Stimulated activated CD4-positive, alpha-beta T cell treated with anti-CD3 and anti-CD28 coated beads, Interleukin-1b, Interleukin-23, amount 100 ng/mL, for 1 hour (primary cell): ENCODE measurements at places on chromosomes 7 and 10.

DNA sequence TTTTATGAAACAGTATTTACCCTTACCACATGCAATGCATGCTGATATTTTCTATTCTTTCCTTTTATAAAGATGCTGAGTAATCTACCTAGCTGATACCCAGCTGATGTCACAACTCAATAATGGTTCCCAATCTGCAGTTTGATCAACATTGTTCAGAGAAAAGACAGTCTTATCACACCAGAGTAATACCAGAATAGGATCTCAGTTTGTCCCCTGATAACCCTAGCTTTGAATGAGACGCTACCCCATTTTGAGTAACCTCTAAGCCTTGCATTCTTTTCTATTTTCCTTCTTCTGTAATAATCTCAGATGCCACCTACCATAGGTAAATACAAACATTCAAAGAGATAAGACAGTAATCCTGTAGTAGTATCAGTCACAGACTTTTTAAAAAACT lies 99.6 kb upstream of the RELN start:
- no peak for DNase-seq

DNA sequence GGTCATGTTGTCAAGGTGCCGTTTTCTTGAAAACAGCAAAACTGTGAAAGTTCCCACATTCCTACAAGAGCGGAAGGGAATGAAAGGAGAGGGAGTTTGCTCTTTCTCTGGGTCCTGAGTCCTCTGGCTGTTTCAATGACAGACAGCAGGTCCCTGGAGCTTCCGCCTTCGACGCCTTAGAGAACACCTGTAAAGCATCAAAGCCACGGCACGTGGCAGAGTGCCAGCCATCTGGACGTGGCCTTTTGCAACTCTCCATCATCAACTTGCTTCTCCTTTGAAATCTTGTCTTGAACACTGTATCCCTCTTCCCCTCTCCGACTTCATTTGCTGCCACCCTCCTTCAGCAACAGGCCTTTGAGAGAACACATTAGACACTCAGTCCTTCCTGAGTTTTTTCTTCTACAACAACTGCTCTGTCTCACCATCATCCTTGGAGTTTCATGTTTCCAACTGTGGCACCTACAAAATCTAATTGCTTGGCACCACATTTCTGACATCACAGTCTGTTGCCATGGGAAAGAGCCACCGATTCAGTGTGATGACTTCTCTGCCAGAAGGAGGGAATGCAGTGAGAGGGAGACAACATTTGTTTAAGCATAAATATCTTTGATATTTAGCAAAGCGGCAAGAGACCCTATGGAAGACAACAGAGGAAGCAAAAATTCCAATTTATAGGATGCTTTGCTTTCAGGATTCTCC lies 204.9 kb upstream of the PTER start:
- no peak for DNase-seq

DNA sequence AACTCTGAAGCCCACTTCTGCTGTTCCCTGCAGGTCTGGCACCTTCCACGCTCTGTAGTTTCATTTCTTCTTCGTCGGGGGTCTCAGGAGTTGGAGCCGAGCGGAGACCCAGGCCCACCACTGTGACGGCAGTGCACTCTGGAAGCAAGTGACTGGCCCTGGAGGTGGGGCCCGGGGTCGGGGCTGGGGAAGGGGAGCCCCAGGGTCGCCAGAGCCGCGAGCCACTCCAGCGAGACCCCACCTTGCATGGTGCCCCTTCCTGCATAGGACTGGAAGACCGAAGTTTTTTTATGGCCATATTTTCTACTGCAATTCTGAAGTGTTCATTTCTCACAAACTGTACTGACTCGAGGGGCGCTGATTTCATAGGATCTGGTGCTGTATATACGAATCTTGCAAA lies 172.8 kb downstream of the CCDC3 start:
- no peak for DNase-seq

- no peak for DNase-seq
These were observed 83.5 kb downstream of the GNAT3 start for GRCh38 chr7:80428161-80429054.

GRCh38 chr7:137488038-137488437 lies 144.5 kb upstream of the PTN start:
- no peak for DNase-seq

- DNase-seq, result no peak
These were observed 53.4 kb upstream of the GDF10 start for GRCh38 chr10:47246406-47247147.

- no peak for DNase-seq
These were observed 50.0 kb downstream of the PNLIPRP2 start for GRCh38 chr10:116670706-116671105.

DNA sequence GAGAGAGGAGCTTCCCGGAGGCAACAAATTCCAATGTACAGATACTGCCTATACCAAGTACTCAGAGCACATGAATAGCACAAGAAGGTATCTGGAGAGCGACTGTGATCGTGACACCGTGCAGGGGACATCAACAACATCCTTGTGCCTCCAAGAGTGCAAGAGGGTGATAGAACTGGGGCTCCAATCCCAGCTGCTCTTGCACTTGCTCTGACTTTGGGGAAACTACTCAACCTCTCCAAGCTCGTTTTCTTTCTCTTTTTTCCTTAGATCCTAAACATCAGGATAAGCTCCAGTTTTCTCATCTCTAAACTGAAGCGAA lies 12.1 kb downstream of the RFC2 start:
- no peak for DNase-seq

DNA sequence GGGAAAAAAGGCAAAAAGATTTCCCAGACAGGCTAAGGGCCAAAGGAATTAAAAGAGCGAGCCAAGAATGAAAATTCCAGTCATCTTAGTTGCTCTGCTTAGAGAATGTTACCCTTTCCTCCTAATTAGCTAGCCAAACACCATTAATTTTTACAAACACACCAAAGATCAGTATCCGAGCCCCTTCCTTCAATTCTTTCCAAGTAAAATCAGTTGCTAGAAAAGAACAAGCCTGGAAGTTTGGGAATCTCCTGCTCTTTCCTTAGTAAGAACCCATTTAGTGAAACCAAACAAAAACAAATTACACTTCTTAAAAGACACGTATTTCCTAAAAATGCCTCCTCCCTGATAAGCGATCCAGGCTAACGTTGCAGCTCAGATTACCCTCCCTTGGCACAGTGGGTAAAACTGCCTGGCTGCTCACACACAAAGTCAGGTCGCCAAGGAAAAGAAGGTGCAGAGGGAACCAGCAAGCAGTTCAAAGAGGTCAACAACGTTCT lies 57.1 kb upstream of the ABLIM1 start:
- DNase-seq, result no peak

GRCh38 chr7:78368771-78369170 lies 570.2 kb downstream of the PHTF2 start:
- DNase-seq, result no peak

- DNase-seq, result no peak
These were observed 56.3 kb downstream of the POU6F2 start for GRCh38 chr7:39033885-39034624.

GRCh38 chr10:79084012-79084971 lies 15.5 kb downstream of the ZMIZ1 start:
- no peak for DNase-seq

GRCh38 chr10:67697724-67698131 lies 1.7 kb upstream of the CTNNA3 start:
- no peak for DNase-seq

DNA sequence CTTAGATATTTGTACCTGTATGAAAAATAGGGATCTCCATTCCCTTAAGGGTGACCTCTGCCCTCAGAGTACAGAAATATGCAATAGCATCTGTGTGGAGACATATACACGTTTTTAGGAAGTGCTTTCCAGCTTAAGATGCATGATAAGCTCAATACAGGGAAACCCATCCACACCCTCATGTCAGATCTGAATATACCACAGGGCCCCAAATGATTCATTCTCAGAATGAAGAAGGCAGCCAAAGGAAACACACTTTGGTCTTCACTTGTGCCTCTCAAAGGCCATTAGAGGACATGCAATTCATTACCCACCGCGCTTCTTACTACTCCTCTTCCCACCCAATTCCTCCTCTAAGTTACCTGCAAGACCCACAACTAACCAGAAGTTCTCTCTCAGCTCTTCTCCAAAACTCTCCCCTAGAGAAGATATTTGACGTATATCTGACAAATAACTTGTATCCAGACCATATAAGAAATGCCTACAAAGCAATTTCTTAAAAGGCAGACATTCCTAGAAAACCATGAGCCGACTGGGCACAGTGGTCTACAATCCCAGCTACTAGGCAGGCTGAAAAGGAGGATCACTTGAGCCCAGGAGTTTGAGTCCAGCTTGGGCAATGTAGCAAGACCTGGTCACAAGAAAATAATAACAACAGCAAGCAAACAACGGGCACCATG lies 103.0 kb downstream of the OAT start:
- DNase-seq, result no peak

DNA sequence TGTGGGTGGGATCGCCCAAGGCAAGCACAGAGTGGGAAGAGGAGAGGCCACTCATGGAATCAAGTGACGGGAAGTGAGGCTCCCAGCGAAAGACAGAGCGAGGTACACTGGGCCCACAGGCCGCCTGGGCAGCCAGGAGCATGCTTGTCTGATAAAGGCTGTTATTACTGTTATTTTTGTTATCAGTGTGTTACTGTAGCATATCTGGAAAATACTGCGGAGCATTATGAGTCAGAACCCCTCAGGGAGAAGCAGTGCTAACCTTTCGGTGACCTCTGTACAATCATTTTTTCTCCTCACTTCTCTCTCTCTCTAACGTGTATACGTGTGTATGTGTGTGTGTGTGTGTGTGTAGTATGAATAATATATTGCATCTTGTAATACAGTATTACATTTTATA lies 3.8 kb upstream of the TCERG1L start:
- DNase-seq, result no peak

GRCh38 chr10:112161757-112162518 lies 21.6 kb downstream of the GPAM start:
- DNase-seq, result no peak

DNA sequence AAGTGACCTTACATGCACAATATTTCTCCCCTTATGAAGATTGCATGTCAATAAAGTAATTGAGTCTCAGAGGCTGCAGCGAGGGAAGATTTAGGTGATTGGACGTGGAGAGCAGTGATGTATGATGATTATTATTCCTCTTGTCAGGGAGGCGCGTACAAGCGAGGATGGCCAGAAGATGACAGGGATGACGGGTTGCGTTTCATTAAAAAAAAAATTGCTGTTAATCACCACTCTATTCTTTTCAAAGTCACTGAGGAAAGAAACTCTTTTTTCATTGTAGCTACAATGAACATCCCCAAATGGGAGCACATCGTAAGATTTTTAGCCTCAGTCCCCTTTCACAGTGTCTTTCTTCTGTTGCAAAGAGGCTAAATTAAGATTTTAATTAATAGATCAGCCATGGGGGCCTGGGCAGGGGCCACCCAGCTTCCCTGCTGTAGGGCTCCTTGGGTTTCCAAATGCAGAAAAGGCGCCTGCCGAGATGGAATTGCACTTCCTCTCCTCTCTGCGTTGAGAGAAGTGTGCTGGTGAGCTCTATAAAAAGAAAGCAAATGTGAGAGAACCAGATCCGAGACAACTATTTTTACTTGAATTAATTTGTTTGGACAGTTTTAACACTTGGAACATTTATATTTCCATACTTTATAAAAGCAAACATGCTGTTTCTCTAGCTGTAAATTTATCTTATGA lies 998.1 kb downstream of the LRMDA start:
- no peak for DNase-seq

DNA sequence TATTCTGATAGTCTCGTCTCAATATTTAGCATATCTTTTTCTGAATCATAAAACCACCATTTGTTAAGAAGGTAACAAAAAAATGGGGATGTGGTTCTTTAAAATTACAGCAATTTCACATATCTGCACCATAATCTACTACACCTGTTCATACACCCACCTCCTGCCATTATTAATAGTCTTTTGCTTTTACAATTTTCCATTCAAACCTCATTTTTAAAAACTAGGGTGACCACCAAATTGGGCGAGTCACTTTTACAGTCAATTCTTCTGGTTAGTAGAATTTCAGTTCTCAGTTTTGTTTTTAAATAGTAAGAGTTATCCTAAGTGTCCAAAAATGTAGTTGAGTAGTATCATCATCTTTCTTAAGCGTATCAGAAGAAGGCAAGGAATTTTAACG lies 48.4 kb upstream of the GSAP start:
- no peak for DNase-seq

DNA sequence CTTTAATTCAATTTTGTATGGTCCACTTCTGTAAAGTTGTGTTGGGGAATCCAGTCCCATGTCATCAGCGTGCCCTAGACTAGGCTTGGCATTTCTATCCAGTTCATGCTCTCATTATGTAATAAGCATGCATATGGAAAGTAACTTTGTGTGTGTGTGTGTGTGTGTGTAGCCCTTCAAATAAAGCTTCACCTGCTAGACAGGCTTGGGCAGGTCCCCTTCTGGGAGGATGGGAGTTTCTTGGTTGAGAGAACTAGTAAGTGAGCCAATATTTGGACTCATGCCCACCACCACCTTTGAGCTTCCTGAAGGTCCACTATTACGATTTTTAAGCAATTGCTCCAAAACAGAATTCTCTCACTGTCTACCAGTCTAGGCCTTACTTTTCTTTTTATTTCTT lies 6.9 kb downstream of the BZW2 start:
- no peak for DNase-seq

- no peak for DNase-seq
These were observed 318.1 kb downstream of the RPS24 start for GRCh38 chr10:78351809-78352208.

DNA sequence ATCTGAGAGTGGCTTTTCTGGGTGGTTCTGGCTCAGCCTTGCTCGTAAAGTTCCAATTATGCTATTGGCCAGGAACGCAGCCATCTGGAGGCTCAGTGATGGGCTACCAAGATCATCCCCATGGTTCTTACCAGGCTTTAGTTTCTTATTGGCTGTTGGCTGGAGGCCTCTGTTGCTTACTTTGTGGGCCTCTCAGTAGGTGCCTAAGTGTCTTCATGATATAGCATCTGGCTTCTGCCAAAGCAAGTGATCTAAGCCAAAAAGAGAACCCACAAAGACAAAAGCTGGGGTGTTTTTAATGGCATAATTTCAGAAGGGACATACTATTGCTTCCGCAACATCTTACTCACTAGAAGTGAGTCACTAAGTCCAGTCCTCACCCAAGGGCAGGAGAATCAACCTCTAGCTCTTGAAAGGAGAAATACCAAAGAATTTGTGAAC lies 132.0 kb upstream of the MDFIC start:
- no peak for DNase-seq

DNA sequence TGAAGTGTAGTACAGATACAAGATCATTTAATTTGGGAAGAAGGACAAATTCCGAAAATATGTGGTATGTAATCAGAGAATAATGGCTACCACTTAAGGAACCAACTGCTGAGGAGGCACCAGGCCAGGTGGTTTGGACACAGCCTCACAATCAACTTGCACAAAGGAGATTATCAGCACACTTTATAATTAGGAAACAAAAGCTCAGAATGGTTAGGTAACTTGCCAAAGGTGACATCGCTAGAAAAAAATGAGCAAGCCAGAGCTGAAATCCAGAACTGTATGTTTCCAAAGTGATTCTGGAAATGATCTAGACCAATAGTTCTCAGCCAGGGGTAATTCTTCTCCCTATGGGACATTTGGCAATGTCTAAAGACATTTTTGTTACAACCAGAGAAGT lies 36.6 kb downstream of the ERCC6 start:
- no peak for DNase-seq

DNA sequence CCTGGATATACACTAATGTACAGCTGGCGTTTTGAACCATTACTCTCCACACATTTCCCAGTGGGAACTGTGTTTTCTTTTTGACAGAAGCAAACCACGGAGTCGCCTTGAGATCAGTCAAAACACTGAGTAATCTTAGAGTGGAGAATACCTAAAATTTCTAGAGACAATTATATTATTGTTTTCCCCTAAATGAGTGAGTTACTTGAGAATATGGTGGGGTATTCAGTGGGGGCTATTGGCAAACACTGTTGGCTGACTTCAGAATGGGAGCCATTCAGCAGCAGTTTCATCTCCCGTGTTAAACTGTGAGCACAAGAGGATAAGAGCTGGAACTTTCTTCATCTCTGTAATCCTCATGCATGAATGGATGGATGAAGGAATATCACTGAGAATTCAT lies 6.2 kb downstream of the IL2RA start:
- DNase-seq, result no peak
